LHCN-M2 (cell line): ENCODE measurements at places on chromosomes 11 and 22.

DNA sequence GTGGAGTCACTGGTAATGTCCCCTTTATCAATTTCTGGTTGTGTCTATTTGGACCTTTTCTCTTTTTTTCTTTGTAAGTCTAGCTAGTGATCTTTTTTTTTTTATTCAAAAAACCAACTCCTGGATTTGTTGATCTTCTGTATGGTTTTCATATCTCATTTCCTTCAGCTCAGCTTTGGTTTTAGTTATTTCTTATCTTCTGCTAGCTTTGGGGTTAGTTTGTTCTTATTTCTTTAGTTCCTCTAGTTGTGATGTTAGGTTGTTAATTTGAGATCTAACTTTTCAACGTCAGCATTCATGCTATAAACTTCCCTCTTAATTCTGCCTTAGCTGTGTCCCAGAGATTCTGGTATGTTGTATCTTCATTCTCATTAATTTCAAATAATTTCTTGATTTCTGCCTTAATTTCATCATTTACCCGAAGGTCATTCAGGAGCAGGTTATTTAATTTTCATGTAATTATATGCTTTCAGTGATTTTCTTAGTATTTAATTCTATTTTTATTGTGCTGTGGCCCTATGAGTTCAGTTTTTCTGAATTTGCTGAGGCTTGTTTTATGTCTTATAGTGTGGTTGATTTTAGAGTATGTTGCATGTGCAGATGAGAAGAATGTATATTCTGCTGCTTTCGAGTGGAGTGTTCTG, 29.0 kb downstream of the PI4KA start:
- no peak for DNase-seq

DNA sequence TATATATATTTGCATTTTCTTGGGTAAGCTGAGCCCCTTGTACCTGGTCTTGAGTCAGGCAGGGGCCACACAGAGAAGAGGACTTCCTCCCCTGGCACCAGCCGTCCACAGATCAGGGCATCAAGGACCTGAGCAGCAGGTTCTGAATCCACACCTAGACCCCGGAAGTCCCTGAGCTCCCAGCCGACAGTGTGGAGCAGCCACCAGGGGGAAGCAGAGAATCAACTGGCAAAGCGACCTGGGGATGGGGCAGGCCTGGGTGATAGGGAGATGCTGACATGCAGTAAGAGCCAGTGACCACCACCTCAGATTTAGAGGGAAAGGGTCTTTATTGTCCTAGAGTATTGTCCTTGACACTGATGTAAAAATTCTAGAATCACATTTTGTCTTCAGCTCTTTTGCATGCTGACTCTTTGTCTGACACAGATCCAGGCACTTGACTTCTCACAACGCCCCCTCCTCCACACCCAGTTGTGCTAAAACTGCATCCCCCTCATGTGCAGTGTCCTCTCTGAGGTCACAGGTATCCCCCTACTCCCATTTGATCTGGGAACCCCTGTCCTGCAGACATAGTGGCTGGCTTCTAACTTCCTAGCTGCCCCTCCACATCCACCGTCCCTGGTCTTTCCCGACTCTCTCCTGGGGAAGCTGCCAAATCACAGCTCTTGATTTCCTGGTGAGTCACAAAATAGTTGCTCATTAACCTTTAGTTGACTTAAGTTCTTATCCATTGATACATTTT, 109.3 kb downstream of the GGTLC2 start:
- DNase-seq: no peak

- no peak for DNase-seq
Observed at GRCh38 chr11:27290261-27291050, 72.6 kb downstream of the CCDC34 start.

DNA sequence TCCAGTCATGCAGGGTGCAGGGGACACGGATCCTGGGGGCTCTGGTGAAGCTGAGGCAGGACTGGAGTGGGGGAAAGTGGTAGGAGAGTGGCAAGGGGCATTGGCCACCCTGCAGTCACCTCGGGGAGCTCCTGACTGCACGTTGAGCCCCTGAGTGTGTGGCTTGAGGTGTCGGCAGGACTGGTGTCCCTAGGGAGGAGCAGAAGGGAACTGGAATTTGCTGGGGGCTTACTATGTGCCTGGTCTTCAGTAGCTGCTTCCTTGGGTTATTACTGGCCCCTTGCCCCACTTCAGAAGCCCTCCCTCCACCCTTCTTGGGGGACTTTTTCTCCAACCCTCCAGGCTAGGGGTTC, 31.5 kb downstream of the IFT27 start:
- no peak for DNase-seq

- DNase-seq: no peak
Observed at GRCh38 chr11:105827906-105828305, 194.1 kb downstream of the MSANTD4 start.

DNA sequence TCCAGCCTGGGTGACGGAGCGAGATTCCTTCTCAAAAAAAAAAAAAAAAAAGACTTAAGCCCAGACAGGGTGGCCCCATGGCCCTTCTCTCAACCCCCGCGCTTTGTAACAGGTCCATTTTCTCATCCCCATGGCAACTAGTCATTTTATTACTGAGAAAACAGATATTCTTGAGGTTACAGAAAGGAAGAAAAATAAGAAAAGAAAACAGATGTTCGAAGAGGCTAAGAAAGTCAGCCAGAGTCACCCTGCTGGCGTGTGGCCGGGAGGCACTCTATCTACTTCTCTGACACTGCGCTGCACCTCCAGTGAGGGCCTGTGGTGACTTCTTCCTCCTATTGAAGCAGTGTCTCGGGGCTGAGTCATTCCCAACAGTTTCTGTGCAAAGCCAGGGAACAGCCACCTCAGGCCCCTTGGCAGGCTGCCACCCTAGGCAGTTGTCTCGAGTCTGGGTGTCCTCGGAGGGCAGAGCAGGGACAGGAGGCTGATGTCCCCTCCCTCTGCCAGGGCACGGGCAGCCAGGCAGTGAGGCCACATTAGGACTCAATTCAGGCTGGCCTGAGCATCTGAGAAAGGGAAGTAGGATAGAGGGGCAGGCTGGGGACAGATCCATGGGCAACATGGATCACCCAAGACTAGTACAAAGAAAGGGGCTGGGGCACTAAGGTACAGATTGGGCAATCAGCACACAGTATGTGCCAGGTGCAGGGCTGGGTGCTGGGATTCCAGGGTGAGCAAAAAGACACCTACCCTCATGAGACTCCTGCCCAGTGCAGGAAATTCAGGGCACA, 16.4 kb upstream of the SYVN1 start:
- DNase-seq: peak; percentile 92

DNA sequence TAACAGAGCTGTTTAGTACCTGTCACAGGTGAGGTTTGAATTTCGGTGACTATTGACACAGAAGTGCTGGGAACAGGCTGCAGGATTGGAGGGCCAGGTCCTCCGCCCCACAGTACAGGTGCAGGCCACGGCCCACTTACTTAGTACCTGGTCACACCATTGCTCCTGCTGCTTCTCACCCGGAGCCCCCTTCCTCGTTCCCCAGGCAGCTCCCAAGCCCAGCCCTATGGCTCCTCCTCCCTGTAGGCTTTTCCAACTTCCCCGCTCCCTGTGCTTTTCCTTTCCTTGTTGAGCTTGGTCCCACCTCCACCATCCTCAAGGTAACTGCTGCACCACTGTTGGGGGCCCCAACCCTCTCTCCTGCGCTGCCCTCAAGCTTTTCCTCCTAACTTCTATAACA, 27.9 kb upstream of the ANO1 start:
- no peak for DNase-seq

- no peak for DNase-seq
Observed at GRCh38 chr22:30869667-30870395, 98.7 kb downstream of the MORC2 start.

DNA sequence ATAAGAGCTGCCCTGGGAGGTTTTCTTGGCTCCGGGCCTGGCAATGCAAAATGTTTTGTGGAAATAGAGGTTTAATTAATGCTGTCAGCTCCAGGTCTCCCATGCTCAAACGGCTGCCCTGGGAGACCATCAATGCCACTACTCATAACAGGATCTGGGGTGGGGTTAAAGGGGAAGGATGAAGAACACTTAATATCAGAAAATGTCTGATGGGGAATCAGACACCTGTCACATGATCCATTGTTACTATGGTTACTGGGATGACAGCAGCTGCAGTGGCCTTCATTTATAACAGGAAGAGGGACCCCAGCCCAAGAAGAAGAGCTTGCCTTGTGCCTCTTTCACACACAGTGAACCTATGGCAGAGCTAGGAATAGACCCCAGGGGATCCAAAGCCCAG, 2.2 kb upstream of the SYT13 start:
- no peak for DNase-seq

GRCh38 chr11:132681971-132682370, 850.3 kb downstream of the OPCML start:
- no peak for DNase-seq

- no peak for DNase-seq
Observed at GRCh38 chr11:58433638-58434203, 5.8 kb upstream of the OR5B2 start.

GRCh38 chr22:31950226-31950625, 5.9 kb downstream of the YWHAH start:
- no peak for DNase-seq

- DNase-seq: no peak
Observed at GRCh38 chr22:29195964-29196666, 9.6 kb upstream of the EMID1 start.

DNA sequence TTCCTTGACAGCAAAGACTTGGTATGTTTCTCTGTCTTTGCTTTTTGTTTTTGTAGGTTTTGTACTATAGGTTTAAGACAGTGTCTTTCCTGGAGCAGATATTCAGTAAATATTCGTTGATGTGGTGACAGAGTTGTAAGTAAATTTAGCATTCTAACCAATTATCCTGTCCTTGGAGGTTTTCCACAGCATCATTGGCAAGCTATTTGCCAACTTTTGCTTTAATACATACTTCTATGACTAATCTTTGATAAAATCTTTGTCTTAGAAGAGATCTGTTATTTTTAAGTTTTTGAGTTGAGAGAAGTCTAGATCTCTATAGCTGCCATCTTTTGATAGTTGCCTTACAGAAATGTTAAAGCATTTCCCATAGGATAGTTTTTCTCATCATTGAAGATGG, 3.8 kb downstream of the USP47 start:
- DNase-seq: no peak

DNA sequence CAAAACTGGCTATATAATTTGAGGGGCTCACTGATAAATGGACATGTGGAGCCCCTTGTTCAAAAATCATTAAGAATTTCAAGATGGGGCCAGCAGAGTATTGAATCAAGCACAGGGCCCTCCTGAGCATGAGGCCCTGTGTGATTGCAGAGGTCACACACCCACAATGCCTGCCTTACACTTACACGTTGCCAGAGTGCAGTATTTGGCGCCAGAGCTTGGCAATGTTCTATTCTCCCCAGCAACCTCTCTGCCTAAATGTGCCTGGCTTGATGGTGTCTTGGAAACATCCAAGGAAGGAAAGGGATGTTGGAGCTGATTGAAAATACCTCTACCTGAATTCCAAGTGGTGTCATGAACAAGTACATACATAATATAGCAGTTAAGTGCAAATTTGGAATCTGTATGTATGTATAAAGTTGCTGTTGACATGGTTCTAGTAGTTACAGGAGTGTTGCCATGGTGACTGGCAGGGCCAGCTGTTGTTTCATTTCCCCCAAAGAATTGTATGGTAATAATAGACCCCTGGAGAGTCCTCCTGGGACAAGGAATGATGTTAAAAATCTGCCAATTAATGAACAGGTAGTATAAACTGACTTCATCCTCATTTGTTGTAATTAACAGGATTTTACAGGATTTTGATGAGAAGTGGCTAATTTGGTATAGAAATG, 205.7 kb upstream of the NAV2 start:
- peak; percentile 32 for DNase-seq

DNA sequence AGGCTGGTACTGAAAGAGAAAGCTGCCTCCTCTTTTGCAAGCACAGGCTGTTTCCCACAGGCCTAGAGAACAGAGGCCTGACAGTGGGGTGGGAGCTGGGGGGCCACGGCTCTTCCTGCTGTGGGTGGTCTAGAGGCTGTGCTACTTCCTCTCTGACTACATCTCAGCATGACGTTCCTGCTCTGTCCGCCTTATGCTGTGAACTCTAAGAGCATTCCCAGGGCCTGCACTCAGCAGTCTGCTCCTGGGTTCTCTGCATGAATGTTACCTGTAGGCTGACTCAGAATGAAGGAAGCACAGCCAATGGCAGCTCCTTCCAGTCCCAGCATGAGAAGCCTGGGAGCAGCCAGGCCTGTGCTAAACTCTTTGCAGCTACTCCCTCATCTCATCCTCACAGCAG, 534.3 kb downstream of the NTM start:
- no peak for DNase-seq

DNA sequence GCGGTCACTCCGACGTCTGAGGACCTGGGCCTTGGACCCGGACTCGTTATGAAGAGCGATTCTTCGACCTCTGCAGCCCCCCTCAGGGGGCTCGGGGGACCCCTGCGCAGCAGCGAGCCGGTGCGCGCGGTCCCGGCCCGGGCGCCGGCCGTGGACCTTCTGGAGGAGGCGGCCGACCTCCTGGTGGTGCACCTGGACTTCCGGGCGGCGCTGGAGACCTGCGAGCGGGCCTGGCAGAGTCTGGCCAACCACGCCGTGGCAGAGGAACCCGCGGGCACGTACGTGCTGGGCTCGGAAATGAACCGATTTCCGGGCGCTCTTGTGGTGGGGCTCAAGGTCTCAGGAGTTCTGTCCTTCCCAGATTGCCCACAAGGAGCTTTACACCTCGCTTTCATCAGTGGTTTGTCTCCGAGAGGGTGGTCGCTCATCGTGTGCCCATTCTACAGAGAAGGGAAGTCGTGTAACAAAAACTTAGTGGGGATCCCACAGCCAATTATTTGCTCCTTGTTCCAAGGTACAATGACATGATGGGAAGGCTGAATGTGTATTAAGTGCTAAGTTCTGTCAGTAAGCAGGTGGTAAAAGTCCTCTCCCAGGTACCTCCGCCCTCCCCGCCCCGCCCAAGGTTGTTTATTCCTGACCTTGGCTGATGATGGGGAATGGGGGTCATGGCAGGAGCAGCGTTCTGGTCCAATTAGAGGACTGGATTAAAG, 695 bp downstream of the PEX26 start:
- DNase-seq: peak; percentile 41

DNA sequence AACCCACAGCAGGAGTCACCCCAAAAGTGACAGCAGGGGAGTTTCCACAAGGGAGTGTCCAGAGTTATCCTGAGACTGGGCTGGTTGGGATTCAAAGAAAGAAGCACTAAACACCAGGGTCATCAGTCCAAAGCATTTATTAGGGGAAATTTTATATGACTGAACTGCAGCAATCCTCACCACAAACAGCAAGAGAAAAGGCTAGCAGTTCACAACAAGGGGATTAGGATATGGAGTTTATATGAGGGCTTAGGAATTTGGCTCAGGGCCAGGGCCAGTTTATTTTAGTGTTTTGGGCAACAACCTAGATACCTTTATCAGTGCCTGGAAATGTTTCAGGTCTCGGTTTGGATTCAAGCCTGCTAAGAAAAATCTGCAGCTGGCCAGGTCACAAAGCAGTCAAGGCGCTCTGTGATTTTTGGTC, 4.6 kb upstream of the TMEM126A start:
- no peak for DNase-seq

DNA sequence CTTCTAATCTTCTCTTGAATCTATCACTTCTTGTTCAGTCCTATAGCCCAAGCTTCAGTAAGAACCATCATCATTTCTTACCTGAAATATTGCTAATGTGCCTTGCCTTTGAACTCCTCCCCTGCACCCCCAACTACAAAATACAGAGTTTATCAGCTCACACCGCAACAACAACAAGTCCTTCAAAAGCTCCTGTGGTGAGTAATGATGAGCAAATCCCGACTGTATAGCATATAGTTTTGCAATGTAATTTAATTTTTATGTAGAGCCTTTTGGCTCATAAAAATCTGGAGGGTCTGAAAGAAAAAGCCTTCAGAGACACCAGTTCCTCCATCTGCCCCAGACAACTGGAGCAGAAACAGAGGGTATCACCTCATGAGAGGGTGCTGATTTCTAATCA, 124.7 kb downstream of the ARHGAP32 start:
- peak; percentile 2 for DNase-seq
